ENCODE measurements at places on chromosomes 3 and 15. TPM values are rescaled to one million over a fixed set of nuclear protein-coding genes. Genes with fewer than 3 reads are reported as not detected.

ACTC1 gene
- not detected for total RNA-seq

GRCh38 chr3:147395899-147396711 lies 10.2 kb downstream of the ZIC4 start:
- no peak for DNase-seq

DNA sequence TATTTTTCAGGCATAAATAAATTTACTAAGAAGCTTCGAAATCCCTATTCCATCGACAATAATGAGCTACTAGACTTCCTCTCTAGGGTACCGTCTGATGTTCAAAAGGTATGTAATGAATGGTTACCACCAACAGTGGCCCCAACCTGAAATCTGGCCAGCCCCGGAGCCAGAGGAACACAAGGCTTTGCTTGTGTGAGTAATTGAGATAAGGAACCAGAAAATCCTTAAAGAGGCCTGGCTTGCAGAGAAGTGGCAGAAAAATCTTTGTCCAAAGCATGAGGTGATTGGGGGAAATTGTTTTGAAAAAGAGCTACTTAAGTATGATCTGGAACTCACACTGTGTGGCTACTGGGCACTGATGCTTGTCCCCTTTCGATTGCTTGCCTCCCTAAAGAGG lies 245.3 kb downstream of the MCTP2 start:
- no peak for DNase-seq

DNA sequence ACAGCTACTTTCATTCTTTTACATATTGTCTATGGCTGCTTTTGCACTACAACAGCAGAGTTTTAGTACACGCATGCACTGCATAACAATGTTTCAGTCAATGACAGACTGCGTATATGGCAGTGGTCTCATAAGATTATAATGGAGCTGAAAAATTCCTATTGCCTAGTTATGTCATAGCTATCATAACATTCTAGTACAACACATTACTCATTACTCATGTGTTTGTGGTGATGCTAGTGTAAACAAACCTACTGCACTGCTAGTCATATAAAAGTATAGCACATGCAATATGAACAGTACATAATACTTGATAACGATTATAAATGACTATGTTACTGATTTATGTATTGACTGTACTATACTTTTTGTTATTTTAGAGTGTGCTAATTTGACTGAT lies 47.9 kb downstream of the QTRT2 start:
- no peak for DNase-seq

DNA sequence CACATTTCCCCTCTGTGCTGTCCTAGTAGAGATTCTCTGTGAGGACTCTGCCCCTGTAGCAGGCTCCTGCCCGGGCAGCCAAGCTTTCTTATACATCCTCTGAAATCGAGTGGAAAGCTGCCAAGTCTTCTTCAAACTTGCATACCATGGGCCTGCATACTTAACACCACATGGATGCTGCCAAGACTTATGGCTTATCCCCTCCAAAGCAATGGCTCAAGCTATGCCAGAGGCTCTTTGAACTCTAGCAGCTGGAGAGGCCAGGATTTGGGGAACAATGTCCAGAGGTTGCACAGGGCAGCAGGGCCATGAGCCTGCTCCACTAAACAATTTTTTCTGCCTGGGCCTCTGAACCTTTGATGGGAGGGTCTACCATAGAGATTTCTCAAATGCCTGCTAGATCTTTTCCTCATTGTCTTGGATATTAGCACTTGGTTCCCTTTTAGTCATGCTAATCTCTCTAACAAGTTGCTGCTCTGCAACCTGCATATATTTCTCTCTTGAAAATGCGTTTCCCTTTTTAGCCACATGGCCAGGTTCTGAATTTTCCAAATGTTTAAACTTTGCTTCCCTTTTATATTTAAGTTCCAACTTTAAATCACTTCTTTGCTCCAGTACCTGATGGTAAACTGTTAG lies 6.1 kb upstream of the PLSCR4 start:
- DNase-seq: no peak

CIB2 gene
- 1.2 TPM for total RNA-seq

Measured in activated CD4-positive, alpha-beta T cell treated with anti-CD3 and anti-CD28 coated beads for 36 hours (primary cell).